ENCODE measurements at places on chromosomes 12 and 14.

GRCh38 chr14:89540009-89540829 lies 123.2 kb upstream of the FOXN3 start:
- no peak for DNase-seq

GRCh38 chr12:12197128-12197527 lies 69.7 kb downstream of the LRP6 start:
- DNase-seq: no peak

- no peak for DNase-seq
These were observed 30.1 kb upstream of the LIMA1 start for GRCh38 chr12:50313256-50313931.

DNA sequence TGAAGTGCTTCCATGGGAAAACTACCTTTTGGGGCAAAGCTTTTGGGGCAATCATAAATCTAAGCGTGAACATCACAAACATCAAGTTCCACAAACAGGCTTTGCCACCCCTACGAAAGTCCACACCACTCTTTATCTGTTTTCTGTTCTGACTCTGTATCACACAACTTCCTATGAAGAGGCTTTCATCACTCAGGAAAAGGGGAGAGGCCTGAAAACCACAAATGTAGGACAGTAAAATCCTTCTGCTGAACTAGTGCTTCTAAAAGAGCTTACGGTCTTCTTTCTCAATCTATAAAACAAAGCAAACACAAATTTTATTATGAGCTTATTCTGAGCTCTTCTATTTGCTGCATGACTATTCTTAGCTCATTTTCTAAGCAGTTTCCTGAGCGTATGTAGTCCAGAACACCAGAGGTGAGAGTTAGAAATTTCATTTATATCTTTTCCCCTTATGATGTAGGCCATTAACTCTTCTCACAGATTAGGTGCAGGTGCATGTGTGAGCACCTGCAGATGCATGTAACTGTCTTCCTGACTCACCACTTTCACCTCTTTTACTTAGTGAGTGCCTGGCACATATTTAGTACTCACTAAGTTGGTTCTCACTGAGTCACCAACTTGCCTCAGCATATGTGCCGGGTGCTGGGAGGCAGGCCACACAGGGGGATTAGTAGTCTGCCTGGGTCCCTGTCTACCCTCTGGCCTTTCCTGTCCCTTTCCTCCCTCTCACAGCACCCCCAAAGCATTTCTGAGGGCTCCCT lies 32.9 kb upstream of the SYCP3 start:
- DNase-seq: no peak

GRCh38 chr12:78062786-78063185 lies 232.1 kb downstream of the NAV3 start:
- no peak for DNase-seq

- DNase-seq: no peak
These were observed 21.7 kb upstream of the CTDSP2 start for GRCh38 chr12:57868221-57868620.

- no peak for DNase-seq
These were observed 596.9 kb downstream of the TRHDE start for GRCh38 chr12:72869024-72869423.

DNA sequence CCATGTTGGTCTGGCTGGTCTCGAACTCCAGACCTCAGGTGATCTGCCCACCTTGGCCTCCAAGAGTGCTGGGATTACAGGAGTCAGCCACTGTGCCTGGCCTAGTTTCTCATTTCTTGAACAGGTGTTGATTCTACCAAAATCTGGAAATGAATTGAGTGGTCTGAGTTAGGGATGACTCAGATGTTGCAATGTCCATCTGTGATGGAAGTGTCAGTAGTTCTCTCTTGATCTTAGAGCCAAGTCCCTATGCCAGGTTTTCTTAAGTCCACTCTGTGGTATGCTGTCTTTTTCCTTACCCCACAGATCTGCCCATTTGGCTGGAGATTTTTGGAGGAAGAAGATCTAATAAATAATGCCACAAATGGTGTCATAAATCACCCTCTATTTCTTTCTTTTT lies 12.6 kb downstream of the SNAPC1 start:
- DNase-seq: no peak

DNA sequence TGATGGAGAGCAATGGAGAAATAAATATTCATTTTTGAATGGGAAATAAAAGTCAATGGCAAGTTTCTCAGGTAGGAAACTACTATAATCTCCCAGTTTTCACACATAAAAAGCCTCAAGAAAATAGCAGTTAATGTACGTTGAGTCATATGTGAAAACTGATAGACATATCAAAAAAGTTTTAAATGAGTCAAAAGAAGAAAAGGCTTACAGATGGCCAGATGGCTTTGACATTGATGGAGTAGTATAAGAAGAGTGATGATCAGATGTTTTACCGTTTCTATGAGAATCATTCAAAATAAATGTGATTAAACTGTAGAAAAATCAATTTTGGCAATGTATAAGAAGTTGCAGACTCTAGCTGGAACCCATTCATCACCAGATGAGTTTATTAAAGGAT lies 97.8 kb downstream of the LLPH start:
- DNase-seq: no peak

DNA sequence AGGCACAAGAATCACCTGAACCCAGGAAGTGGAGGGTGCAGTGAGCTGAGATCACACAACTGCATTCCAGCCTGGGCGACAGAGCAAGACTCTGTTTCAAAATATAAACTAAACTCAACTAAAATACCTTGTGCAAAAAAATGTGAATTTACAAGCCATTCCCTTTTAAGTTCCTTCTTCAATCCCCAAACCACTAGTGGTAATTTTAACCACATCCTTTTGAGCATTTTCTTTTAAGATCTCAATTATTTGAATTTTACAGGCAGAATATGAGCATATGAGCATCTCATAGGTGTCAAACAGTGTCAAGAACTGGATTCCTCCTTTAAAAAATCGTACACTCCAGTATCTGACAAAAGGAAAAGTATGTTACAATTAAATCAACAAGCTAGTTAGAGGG lies 57.0 kb upstream of the NPFF start:
- no peak for DNase-seq

- no peak for DNase-seq
These were observed 15.4 kb upstream of the PAWR start for GRCh38 chr12:79706156-79706555.

- DNase-seq: no peak
These were observed 79.7 kb downstream of the PAPOLA start for GRCh38 chr14:96581902-96582301.

- no peak for DNase-seq
These were observed 73.3 kb upstream of the PLEKHG7 start for GRCh38 chr12:92629349-92630065.

DNA sequence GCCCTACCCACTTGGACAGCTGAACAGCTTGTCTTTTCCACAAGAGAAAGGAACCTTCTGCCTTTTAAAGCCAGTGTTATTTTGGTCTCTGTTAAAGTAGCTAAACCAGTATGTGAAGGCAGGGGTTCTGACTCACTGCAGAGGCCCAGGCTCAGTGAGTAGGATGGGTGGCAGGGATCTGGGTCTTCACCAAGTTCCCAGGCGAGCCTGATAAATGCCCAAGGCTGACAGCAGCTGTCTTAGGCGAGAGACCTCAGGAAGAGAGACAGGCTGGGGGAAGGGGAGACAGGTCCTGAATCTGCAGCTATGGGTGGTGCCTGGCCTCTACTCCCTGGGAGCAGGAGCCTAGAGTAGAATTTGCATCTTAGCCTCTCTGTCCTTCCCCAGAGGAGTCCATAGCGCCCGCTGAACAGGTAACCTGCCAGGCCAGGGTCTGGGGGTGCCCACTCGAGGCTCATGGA lies 18.1 kb upstream of the KIF26A start:
- no peak for DNase-seq
